Stimulated activated CD8-positive, alpha-beta memory T cell treated with anti-CD3 and anti-CD28 coated beads, Interleukin-15, amount 100 ng/mL, for 24 hours (primary cell): ENCODE measurements at places on chromosomes 2 and 18.

GRCh38 chr18:9070212-9070611 lies 32.3 kb upstream of the NDUFV2 start:
- no peak for DNase-seq

- DNase-seq, result no peak
Observed at GRCh38 chr18:5693699-5694294, 150.0 kb upstream of the EPB41L3 start.

DNA sequence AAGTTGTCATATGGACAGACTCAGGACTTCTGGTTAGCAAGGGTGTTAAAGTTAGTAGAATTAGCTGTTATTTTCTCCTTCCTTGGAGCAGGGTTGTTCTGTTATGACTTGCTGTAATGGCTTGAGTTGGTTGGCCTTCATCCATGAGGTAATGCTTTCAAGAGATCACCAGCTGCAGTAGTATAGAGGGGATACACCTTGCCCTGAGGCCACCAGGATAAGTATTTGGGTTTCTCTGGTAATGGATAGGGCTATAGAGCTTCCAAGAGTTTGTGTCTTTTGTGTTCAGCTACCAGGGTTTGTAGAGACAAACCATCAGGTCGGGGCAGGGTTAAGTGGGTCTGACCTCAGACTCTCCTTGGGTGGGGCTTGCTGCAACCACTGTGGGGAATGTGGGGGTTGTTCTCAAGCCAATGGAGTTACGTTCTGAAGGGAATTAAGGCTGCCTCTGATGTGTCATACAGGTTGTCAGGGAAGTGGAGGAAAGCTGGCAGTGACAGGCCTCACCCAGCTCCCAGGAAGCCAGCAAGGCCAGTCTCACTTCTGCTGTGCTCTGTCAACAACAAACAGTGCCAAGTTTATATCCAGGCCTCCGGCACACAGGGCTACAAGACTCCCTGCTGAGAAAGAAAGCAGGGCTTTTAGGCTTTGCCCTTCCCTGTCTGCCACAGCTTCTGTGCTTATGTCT lies 356.6 kb downstream of the SPAG16 start:
- no peak for DNase-seq

- DNase-seq, result no peak
Observed at GRCh38 chr2:150081775-150082481, 405.5 kb downstream of the RND3 start.

GRCh38 chr2:84741182-84741822 lies 139.6 kb downstream of the TRABD2A start:
- no peak for DNase-seq

GRCh38 chr2:65919550-65920188 lies 487.3 kb upstream of the SPRED2 start:
- no peak for DNase-seq

DNA sequence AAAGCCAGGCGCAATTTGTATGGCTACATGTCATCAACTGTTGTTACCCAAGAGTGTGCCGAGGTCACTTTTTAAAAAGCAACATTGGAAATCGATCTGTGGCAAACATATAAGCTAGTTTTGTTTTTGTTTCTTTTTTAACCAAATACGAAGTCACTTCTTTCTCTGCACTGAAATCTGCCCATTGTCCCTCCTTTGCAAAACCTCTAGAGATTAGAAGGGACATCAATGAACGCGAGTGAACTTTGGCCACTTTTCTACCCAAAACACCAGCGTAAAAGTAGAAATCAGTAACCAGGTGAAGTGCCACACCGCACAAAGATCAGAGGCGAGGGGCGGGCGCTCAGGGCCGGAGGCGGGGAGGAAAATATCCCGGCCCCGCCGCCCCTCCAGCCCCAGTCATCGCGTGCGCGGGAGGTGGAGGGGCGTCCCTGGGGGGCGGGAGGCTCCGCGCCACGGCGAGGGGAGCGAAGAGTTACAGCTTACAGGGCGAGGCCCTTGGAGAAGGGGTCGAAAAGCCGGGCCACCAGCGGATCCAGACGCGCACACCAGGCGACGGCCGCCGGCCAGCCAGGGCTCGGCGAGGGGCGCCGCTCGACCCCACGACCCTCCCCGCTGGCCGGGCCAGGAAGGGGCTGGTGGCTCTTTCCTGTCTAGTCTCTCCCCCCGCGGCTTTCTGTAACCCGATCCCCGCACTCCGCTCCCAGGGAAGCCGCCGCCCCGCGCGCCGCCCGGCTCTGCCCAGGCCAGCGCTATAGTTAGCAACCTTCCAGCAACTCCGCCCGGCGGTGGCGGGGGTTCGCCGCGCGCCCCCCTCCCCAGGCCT lies 993 bp downstream of the RBMS1 start:
- peak; percentile 7 for DNase-seq

DNA sequence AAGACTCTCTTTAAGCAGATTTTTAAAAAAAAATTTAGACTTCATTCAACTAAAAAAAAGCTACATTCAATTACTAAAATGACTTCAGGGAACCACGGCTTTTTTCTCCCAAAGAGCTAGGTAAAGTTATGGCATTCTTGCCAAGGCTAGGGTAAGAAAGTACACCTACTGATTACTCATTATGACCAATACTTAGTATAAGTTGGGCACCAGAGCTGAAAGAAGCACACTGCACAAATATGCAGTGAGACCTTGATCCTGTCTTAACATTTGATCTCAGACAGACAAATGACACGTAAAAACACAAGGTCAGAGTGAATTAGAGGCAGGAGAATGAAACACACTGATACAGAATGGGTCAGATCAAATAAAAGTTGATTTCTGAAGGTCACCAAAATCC lies 88.7 kb downstream of the THADA start:
- no peak for DNase-seq

DNA sequence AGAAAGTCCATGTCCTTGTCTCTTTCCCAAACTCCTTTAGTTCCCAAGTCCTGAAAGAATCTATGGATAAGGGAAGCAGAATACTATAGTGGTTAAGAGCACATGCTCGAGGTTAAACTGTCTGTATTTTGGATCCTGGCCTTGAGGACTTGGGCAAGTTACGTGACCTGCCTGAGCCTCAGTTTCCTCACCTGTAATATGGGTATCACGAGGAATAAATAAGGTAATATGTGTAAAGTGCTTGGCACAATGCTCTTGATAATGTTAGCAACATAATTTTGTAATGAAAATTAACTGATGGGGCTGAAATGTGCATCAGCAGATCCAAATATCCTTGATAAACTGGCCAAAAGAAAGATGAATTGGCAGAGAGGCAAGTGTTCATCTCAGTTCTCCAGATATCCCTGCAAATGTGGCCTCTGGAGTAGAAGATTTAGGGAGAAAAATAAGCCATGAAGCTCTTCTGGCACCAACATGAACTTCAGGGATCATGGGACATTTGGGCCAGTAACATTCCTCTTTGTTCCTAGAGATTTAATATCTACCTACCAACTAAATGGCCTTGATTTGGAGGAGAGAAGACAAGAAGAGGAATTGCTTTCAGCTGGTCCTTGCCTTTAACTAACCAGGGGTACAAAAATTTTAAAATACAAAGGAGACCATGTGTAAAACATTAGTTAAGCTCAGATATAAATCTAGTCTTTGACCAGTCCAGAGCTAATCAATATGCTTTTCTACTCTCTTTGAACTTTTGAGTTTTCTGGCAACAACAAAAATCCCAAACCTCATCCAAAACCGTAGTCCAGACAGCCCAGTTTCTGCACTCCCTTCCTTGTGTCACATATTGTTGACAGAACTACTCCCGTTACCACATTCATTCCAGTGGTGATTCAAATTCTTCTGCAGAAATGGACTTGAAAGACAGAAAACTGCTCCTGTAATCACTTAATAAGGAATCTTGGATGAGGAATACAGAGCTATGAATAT lies 52.7 kb upstream of the EML4 start:
- no peak for DNase-seq

DNA sequence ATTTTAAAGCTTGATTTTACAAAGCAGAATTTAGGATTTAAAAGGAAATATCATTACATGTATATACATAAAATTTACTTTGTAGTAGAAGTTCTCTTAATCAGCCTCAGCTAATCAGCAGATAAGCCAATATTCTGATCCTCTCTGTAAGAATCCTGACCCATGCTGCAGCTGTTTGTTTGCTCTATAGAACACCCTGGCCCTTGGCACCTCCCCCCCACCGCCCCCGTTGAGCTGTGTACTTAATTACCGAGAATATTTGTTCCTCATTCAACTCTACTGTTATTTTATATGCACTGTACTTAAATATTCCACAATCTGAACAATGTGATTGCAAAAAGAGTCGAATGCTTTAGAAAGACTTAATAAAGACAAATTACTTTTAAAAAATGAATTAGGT lies 98.0 kb downstream of the EVA1A start:
- no peak for DNase-seq

DNA sequence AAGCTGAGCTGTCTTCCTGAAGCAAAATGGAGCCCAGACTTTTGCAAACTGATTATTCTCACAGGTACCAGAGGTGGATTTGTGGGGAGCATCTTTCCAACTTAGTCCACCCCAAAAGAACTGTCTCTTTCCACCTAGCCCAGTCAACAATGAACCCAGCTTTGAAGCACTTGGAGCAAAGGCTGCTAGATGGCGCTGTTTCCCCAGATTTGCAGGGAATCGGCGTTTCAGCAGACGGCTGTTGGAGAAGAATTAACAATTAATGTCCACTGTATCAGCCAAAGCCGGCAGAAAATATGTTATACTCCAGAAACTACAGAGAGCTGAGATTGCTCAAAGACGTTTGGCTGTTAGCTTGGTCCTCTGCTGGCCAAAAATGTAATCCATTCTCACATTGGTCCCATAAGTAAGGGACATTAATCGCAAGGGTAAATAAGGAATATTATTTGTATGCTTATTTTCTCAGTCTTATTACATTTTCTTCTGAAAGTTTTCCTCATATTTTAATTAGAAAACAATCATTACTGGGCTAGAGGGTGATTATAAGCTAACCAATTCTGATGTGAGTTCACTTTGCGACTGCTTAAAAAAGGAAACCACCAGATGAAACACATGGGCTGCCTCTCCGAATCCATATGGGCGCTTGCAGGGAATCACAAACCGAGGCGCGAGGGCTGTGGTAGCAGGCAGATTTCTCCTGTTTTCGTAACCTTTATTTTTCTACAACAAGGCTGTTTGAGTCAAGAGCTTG lies 423.8 kb upstream of the MEX3C start:
- DNase-seq, result no peak

GRCh38 chr2:114714313-114714712 lies 271.9 kb downstream of the DPP10 start:
- DNase-seq, result no peak

- DNase-seq, result no peak
Observed at GRCh38 chr18:50167966-50168365, 27.0 kb downstream of the MYO5B start.

GRCh38 chr18:79503406-79503805 lies 107.7 kb downstream of the NFATC1 start:
- DNase-seq, result no peak

DNA sequence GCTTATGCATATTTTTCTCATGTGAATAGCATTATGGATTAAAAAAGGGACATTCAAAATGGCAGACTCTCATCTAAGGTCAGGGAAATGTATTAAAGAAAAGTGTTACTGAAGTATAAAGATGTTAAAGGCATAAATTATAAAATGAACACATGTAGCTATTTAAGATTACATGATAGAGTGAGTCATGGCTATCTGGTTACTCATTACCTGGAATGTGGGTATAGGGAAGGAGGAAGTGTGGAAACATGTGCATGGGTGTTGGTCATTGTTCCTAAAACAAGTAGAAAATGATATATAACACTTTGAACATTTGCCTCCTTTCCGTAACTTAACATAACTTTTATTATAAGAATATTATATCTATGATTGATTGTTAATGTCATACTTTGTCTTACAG lies 66.4 kb downstream of the MYO1B start:
- no peak for DNase-seq

- no peak for DNase-seq
Observed at GRCh38 chr2:80499095-80499494, 194.5 kb upstream of the LRRTM1 start.

DNA sequence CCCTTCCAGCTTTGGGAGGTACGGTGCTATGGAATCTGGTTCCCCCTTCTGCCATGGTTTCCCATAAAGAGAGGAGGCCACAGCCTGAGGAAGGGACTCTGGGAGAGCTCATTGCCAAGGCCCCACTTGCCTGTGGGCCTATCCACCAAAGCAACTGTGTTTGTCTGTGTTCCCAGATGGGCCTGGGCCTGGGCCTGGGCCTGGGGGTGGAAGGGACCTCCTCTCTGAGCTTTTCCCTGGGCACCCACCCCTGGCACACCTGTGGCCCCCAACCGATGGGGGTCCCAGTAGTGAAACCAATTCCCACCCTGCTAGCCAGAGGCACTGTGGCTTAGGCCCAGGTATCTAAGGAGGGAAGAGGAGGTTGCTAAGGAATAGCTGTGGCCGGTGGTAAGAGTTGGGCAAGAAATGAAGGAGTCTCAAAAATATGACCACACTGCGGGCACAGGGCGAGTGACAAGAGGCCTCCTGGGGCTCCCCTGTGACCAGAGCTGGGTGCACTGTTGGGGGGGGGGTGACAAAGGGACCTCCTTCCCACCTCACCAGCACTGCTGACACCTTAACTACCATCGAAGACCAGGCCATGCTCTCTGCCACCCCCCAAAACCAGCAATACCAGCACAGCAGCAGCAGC lies 4.9 kb upstream of the DUSP2 start:
- no peak for DNase-seq

- no peak for DNase-seq
Observed at GRCh38 chr2:33619028-33619427, 19.9 kb upstream of the FAM98A start.

GRCh38 chr18:69177702-69178101 lies 223.0 kb upstream of the DOK6 start:
- no peak for DNase-seq

DNA sequence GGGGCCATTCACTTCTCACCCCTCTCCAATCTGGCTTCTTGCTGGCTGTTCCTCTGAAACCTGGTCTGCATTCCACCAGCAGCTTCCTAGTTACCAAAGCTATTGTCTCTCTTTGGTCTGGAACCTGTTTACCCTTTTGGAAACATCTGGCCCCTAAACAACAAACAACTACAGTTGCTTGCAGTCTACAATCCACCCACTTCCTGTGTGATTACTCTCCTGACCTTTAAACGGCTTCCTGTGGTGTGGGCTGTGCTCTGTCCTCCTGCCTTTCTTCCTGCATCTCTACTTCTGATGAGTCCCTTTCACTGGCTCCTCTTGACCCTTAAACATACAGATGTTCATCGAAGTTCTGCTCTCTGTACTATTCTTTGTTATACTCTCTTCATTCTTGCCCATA lies 303.8 kb downstream of the TDRD15 start:
- DNase-seq, result no peak

- no peak for DNase-seq
Observed at GRCh38 chr2:240269380-240269779, 128.9 kb upstream of the OTOS start.
